T-helper 1 cell (primary cell): ENCODE measurements at places on chromosomes 3 and 15.

- peak; percentile 94 for DNase-seq
These were observed 8.4 kb downstream of the MFGE8 start for GRCh38 chr15:88904624-88905327.

- DNase-seq = no peak
These were observed 995.3 kb downstream of the OTOL1 start for GRCh38 chr3:162491952-162492351.

DNA sequence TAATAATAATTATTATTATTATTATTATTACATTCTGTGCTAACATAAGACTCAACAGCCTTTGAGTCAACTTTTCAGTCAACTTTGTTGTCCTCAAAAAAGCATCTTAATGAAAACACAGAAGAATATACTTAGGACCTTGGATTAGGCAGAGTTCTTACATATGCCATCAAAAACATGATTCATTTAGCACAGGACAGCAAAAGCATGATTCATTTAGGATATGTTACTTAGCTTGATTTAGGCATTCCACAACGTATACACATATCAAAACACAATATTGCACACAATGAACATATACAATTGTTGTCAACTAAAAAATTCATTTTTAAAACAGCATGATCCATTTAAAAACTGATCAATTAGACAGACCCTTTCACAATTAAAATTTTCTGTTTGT lies 213.0 kb downstream of the FMN1 start:
- no peak for DNase-seq

GRCh38 chr15:89413877-89414276 lies 79.3 kb upstream of the POLG start:
- DNase-seq = no peak

- no peak for DNase-seq
These were observed 337.2 kb downstream of the VGLL3 start for GRCh38 chr3:86653661-86654205.

DNA sequence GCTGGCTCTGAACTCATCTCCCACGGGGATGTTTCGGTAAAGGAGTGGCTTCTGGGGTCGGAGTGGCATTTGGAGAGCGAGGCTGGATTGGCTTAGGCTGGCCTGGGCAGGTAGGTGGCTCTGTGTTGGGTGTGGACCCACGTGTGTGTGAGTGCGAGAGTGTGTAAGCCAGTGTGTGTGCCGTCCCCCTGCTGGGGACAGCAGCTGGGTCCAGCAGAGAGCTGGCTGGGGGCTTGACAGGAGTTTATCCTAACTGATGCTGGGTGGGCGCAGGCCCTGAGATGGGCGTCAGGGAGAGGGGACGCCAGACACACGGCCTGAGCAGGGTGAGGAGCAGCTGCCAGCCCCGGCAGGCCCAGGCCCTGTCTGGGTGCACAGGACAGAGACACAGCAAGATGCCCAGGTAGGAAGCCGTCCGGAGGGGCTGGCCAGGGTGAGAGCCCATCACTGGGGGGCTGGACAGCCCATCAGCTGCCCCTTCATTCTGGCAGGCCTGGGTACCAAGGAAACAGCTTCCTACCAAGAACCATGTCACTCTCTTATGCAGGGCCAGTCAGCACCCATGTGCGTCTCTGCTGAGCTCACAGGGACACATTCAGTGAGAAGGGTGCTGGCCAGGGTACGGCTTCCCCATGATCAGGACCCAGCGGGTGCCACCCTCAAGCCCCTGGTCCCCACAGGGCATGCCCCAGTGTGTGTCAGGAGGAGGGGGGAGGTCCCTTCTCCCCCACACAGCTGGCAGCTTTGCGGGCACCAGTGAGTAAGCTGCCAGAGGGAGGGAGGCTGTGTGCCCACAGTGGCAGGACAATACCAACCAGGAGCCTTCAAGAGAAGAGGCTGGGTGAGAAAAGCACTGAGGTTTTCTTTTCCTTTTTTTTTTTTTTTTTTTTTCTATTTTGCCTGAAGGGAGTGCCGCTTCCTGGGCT lies 1.1 kb downstream of the PAK6 start:
- no peak for DNase-seq

DNA sequence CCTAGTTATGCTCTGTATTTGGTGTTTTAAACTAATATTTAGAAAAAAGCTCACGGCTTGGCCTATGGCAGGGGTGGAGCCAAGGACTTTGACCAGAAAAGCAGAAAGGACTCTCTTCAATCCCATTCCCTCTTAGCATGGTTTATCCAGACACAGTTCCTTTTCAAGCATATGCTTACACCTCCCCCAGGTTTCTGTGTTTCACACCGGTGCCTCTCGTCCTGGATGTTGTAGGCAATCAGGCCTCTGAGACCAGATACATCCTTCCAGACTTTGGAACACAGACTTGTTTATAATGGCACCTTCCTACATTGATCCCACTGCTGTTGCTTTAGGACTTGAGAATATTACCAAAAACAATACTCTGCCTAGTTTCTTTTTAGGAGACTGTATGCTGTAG lies 440.5 kb upstream of the ARPP21 start:
- no peak for DNase-seq

GRCh38 chr15:55628369-55628730 lies 40.2 kb upstream of the PYGO1 start:
- DNase-seq = no peak

DNA sequence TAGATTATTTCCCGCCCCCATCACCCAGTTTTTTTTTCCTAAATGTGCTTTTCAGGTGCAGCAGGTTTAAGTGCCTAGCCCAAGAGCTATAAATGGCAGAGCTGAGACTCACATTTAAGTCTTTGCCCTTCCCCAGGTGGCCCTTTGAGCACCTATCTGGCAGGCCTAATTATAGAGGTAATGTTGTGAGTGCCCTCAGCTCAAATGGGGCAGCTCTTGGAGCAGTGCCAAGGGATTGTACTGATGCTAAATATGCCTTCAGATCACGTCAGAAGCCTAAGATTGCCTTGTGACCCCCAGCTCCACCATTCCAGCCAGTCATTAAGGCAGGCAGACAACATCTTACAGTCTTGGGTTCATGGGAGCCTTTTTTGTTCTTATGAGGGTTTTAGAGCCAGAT lies 159.5 kb downstream of the RPLP1 start:
- no peak for DNase-seq

GRCh38 chr3:97658668-97659285 lies 105.8 kb upstream of the ARL6 start:
- no peak for DNase-seq

GRCh38 chr3:57731311-57731710 lies 24.8 kb upstream of the SLMAP start:
- no peak for DNase-seq

DNA sequence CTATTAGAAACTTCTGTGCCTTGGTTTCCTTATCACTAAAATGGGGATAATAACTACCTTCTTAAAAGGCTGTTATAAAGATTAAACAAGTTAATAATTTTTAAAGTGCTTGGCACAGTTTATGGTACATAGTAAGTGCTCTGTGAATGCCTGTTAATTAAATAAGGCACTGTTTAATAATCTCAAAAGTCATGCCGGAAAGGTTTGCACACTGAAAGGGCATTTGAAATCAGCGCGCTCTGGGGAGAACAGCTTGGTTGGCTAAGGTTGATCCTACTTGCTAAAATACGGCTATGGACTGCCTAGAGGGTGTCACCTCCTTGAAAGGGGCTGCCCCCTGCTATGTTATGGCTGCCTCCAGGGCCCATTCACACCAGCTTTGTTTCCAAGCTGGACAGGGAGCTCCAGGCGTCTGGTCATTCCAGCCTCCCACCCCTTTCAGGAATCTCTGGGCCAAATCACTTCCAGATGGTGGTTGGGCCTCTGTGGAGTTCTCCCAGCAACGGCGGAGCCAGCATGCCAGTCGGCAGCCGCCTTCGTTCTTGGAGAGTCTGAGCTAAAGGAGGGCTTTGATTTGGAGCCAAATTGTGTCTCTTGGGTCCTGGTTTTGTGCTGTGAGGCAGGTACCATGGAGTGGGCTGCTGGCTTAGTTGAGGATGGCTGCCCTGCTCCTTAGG lies 5.9 kb downstream of the FLNB start:
- no peak for DNase-seq

GRCh38 chr3:149390294-149390693 lies 12.8 kb upstream of the TM4SF1 start:
- DNase-seq = no peak

GRCh38 chr3:145088917-145089316 lies 1072.1 kb downstream of the PLOD2 start:
- DNase-seq = no peak

GRCh38 chr15:87619161-87619960 lies 637.2 kb downstream of the NTRK3 start:
- DNase-seq = no peak

DNA sequence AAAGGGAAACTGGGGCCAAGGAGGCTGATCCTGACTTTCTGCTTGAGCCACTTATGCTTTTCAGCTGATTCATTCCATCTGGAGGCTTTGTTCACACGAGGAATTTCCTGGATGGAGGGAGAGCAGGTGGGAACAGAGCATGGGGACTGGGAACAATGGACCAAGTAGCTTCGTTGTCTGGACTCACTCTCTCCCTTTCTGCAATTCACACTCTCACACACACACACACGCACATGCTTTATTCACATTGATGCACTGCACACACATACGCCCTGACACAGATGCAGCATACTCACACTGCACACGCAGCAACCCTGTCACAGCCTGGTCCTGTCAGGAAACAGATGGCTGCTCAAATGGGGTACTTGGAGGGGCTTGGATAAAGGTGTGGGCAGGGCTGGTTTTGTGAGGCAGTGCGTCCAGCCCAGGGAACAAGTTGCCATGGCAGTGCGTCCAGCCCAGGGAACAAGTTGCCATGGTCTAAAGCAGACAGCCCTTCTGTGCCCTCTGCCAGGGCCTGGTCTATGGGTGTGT lies 19.8 kb upstream of the CHCHD6 start:
- DNase-seq = no peak
